Activated CD4-positive, alpha-beta T cell treated with anti-CD3 and anti-CD28 coated beads, Interleukin-2, amount 50 U/mL, for 4 hours (primary cell): ENCODE measurements at places on chromosomes 2 and 18.

GRCh38 chr2:178479758-178480226 lies 465 bp upstream of the PLEKHA3 start:
- DNase-seq = no peak

DNA sequence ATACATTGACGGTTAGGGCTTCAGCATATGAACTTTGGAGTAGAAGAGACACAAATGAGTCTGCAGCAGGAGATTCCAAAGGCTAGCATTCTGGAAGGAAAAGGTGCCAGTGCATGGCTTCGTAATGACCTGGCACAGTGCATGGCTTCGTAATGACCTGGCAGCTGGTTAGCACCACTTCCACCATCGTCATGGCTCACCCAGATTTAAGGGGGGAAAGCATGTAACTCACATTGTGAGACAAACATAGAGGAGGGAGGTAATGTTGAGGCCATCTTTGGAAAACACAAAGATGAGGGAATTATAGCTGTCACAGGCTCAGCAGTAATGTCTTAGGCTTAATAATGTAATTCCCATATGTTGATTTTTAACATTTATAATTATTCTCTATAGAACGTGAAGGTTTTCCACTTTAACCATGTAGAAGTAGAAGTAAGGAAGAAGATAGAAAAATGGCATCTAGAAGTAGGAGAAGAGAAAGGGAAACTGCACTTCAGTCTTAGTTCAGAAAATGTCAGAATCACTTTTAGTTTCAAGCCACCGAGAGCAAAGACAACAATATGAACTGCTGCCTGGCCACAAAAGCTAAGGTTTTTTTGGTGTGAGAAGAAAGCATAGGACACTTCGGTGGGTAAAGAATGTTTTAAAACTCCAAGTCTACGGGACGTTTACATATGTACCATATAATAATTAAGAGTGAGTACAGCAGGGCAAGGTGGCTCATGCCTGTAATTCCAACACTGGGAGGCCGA lies 6.8 kb upstream of the STK25 start:
- no peak for DNase-seq

DNA sequence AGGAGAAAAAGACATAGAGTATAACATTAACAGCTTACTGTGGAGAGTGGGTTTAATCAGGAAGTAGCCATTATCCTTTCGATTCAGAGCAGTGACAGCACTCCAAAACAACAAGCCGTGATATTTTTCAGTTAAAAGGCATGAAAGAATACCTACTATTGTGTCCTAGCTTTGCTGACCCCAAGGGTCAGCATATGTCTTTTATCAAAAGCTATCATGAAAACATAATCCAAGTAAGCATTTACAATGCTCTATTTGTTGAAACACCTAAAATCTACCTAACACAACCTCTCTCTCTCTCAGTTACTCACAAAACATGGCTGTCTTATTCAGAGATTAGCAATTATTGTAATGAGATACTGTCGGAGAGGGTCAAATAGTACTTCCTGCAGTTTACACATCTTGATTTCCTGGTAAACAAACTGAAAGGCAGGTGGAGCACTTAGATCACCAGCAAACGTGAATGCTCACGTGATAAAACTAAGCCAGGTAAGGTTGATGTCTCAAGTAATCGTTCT lies 100.0 kb downstream of the BAZ2B start:
- no peak for DNase-seq

- DNase-seq = no peak
These were observed 148.9 kb downstream of the TCF4 start for GRCh38 chr18:55439056-55439455.

- no peak for DNase-seq
These were observed 8.1 kb upstream of the DSC3 start for GRCh38 chr18:31050635-31051034.

- no peak for DNase-seq
These were observed 58.8 kb upstream of the ANKRD44 start for GRCh38 chr2:197369228-197369932.

GRCh38 chr2:120439637-120440384 lies 93.9 kb downstream of the INHBB start:
- DNase-seq = no peak

GRCh38 chr2:26481706-26482105 lies 3.8 kb upstream of the OTOF start:
- DNase-seq = no peak

DNA sequence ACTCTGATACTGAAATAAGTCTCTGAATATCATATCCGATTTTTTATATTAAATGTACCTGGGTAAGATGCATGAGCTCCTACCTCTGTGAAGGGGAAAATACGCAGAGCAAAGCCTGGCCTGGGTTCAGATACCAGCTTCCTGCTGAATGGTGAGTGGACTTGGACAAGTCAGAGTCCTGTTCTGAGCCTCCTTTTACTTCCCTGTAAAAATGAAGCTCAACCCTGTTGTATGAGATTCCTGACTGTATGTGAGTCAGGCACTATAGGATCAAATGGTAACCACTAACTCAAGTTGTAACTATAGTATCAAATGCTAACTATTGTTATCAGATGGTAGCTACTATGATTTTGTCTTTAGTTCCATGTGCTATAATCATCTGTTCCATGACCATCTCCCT lies 561.7 kb downstream of the CNTNAP5 start:
- no peak for DNase-seq

DNA sequence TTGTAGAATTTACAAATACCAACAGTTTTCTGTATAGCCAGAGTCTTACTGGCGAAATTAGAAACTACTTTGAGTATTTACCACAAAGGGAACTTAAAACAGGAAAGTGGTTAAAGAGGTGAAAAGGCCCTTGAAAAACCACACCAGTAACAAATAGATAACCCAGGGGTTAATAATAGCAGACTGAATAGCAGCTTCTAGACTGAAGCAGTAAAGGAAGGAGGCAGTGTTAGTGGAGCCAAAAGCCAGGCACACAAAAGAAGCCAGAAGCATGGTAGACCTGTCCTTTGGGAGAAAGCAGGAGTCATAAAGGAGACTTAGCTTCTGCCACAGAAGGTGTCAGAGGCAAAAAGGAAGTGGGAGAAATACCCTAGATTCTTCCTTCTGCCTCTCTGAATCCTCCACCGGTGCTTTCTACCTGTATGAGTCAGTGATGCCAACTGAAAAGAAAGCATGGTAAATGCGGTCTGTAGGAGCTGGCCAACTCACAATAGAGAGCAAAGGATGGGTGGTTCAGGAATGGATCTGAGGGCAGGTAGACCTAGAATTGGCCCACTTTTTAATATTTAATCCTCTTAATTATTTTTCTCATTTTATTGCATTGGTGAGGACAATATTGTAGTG lies 97.3 kb downstream of the ARL6IP6 start:
- DNase-seq = no peak

GRCh38 chr2:189299974-189300373 lies 120.4 kb upstream of the COL5A2 start:
- DNase-seq = no peak

GRCh38 chr2:235920216-235920865 lies 247.8 kb downstream of the GBX2 start:
- no peak for DNase-seq
